COLO829 (cell line): ENCODE measurements at places on chromosomes 2 and 18.

GRCh38 chr18:79458131-79458838, 62.6 kb downstream of the NFATC1 start:
- peak; percentile 96 for DNase-seq

- DNase-seq: no peak
Measured at GRCh38 chr18:80233899-80234298, 13.4 kb downstream of the PARD6G start.

DNA sequence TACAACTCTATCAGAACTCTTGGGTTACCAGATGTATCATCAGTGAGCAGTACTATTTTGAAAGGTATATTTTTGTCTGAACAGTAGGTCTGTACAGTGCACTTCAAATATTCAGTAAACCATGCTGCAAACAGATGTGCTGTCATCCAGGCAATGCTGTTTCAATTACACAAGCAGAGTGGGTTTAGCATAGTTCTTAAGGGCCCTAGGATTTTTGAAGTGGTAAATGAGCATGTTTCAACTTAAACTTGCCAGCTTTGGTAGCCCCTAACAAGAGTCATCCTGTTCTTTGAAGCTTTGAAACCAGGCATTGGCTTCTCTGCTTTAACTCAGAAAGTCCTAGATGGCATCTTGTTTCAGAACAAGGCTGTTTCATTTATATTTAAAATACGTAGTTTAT, 1519.9 kb downstream of the SUCLG1 start:
- no peak for DNase-seq

DNA sequence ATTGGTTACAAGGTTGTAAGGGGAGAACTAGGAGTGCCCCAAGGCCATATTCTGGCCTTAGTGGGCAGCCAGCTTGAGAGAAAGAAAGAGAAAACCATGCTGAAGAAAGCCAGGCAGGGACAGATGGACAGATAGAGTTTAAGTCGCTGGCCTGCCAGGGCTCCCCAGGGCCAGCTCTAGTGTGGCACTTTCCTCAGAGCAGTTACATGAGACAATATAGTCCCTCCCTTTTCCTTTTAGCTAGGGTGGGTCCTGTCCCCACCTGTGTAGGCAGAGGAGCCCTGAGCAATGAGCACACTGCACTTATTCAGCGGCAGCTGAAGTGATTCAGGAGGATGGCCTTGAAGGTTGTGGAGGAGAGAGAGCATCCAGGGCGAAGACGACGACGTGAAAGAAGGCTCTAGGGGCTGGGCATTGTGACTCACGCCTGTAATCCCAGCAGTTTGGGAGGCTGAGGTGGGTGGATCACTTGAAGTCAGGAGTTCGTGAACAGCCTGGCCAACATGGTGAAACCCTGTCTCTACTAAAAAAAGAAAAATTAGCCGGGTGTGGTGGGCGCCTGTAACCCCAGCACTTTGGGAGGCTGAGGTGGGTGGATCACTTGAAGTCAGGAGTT, 152.0 kb upstream of the SLC1A4 start:
- no peak for DNase-seq

DNA sequence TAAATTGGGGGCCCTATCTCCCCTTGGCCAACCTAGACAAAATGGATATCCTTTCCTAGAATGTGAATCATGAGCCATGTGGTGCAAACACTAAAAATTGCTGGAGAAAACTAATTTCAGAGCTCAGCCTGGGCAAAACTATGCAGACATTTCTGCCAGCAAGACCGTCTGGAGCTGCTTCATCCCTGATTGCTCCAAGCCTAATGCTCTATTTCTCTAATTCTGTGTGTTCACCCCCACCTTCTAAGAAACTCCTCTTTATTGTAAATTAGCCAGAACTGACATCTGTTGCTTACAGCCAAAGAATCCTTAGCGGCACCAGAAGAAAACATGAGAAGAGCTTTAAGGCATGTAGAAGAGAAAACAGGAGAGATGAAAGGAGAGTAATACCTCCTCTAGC, 337.7 kb upstream of the CHAC2 start:
- DNase-seq: no peak

DNA sequence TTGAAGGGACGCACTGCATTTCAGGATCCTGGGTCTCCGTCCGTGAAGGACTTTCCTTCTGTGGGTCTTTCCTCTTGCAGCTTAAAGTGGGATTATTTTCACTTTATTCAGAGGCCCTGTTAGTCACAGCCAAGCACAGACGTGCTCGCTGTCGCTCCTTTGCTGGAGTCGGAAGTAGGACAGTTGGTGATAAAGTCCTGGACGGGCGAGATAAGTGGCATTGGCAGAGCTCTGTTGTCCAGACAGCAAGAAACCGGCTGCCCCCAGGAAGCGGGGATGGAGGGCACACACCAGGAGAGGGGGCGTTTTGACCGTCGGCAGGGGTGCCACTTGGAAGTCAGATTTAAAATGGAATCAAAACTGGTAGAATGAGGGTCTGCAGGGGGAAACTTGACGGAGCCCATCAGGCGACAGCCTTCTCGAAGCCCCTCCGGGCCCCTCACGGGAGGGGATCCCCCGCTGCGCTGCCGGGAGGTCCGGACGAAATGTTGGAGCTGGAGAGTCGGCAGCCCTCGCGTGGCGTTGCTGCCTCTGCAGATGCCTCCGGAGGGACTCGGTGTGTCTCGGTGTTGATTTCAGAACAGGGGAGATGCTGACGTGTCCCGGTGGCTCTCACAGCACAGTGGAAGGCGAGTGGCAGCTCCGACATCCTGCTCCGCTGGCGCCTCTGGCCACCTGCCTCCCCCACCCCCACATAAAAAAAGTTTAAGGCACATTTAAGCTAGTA, 124.2 kb downstream of the NFATC1 start:
- no peak for DNase-seq

GRCh38 chr2:64114063-64114911, 29.9 kb downstream of the PELI1 start:
- DNase-seq: peak; percentile 56

DNA sequence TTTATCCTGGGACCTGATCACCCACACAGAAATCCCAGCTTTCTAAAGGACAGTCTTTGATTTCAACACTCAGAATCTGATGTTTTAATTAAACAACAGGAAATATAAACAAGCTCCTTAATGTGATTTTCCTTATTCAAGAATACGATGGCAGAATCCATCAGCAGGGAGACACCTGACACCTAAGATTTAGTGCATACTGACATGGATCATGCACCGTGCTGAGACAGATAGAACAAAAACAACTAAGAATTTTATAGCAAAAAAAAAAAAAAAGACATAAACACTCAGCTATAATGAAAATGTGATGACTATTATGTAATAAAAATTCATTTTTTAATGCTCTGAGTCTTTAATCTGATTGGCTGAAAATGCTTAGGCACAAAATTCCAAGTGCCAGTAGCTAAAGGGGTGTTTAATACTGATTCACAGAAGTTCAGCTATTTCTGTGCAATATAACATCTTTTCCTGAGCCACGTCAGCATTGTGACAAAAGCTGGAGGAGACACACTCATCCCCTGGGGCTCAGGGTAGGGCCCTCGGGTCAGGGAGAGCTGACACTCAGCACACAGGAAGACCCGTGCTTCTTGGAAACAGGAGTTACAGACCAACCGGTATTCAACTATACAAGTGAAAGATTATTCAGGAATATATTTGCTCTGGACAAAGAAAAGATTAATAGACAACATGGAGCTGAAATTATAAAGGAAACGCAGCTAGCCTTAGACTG, 247.4 kb downstream of the FBXO15 start:
- no peak for DNase-seq

DNA sequence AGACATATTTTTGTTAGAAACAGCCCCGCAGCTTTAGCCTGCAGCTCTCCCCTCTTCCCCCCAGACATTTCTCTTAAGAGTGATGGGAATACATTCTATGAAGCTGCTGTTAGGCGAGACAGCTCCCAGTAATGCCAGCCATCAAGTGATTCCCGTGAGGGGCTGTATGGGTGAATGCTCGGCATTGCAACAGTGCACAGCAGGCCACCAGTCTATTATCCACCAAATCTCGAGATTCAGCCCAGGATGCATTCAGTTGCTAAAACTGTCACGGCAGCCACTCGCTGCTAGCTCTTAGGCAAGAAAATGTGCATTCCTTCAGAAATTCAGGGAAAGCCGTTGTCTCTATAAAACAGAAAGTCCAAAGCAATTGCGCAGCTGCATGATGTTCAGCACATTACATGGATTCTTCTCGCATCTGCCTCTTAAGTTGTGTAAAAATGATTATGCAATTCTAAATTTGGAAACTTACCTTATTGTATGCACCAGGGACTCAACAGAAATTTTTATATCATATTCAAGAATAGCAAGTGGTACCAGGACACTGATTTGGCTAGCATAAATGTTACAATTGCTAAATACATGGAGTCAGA, 211.3 kb upstream of the ARL4C start:
- no peak for DNase-seq

DNA sequence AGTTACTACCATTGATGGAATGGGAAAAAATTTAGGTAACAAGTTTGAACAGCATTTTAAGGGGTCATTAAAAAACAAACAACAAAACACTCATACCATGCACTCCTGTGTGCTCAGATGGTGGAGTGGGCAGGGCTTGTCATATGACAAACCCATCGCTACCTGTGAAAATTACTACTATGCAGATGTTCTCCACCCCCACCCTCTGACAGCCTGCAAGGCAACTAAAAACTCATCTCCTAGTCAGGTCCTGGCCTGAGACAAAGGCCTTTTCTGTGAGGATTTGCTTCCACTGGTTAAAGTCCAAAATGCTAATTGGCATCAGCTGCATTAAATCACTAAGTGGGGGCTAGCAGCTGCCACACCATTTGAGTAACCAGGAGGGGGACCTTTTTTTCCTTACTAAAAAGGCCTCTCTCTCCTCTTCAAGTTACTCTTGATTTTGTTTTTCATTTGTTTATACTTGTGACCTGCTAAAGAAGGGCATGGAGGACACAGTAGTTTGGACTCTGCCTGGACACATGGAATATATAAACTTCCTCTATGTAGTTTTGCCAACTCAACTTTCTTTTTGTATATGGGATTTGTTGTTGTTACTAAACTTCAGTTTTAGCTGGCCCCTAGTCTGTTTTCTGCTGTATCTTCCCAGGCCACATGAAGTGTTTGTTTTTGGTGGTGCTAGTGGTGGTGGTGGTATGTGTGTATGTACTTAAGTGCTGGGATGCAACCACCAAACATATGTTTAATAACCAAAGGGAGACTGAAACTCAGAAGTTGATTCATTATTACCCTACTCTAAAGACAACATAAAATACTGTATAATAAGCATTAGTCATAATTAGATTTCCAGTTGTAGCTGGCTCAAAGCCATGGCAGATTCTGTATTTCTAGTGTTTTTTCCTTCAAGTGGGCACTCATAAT, 121.3 kb downstream of the MAP4K4 start:
- no peak for DNase-seq

DNA sequence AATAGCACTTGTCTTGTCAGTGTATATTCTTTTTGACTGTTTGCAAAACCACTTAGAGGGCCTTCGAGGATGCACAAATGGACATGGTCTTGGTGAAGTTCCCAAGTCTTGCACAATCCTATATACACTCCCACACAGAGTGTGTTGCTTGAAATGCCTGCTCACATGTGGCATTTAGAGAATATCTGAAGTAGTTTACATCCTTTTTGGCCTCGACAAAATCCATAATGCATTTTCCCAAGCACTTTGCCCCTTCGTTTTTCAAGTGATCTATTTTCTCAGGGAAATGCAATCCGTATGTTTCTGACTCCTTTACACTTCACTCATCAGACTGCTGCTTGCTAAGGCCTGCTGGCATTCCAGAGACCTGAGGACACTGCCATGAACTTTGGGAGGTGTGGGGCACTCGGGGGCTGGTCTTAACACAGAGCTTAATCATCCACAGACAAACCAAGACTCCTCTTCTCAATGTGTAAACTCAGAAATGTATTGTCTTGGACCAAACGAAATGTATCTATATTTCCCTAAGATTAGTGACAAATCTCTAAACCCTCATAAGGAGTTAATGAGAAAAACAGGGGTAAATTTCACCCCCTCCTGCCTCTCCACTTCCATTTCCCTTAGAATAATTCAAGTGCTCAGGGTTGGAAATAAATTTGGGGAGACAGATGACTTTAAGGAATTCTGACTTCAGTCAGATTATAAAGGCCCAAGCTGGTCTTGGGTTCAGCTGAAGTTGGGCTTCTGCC, 219.3 kb upstream of the APCDD1 start:
- no peak for DNase-seq

- no peak for DNase-seq
Measured at GRCh38 chr2:48467637-48468036, 62.3 kb upstream of the STON1 start.

DNA sequence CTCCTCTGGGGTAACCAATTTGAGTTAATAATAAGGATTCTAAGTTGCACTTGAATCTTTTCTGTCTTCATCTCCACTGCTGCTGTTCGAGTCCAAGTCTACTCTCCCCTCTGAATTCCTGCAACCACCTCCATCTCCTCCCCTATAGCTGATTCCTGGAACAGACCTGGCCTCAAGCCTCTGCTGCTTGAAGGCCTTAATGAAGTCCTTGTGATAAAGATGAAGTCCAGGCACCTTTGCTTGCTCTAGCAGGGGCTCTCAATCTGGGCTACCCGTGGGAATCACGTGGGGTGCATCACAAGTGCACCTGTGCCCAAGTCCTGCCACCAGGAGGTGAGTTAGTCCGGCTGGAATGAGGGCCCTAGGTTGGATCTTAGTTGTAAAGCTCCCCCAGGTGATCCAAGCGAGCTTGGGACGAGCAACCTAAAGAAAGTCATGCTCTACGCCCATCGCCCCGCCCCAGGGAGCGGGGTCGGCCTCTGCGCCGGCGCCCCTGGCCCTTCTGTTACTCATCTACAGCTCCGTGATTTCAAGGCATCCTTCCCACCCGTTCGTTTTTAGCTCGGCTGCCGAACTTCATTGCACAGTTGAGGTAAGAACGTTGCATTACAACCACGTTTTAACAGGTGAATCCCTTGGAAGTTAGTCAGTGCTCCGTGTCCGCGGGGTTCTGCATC, 905 bp upstream of the IAH1 start:
- no peak for DNase-seq

- no peak for DNase-seq
Measured at GRCh38 chr2:33316328-33316727, 160.1 kb upstream of the RASGRP3 start.

DNA sequence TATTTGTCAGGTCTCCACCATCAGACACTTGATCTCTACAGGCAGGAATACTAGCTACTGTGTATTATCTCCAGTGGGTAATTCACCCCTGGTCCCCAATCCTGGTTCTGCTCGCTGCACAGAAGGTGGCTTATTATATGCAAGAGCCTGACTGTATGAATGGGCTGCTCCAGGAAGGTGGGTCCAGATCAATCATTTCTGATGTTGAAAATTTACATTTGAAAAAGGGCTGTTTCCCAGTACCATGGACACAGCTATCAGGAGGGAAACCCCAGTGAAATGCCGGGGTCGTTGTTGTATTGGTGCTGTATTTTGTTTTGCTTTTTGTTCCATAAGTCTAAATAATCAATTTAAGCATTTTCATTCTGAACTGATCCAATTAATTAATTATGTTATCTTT, 367.6 kb downstream of the RND3 start:
- no peak for DNase-seq

DNA sequence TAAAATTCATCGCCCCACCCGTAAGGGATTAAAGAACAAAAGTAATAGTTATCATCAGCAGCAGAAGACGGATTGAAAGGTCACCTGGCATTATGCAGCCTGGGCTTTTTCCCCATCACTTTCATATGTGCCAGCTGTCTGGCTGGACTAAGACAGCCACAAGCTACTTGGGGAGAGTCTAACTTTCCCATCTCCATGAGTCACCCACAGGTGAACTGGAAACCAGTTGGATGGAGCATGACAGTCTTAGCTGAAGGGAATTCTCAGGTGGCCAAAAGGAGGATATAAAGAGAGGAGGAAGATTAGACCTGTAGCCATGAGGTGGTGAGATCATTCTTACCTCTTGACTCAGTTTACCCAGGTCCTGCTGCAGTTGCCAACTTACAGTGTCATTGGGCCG, 7.0 kb upstream of the FAM178B start:
- DNase-seq: no peak

- peak; percentile 13 for DNase-seq
Measured at GRCh38 chr18:7273301-7273921, 42.5 kb downstream of the LRRC30 start.
